ENCODE measurements at places on chromosomes 7 and 10.

DNA sequence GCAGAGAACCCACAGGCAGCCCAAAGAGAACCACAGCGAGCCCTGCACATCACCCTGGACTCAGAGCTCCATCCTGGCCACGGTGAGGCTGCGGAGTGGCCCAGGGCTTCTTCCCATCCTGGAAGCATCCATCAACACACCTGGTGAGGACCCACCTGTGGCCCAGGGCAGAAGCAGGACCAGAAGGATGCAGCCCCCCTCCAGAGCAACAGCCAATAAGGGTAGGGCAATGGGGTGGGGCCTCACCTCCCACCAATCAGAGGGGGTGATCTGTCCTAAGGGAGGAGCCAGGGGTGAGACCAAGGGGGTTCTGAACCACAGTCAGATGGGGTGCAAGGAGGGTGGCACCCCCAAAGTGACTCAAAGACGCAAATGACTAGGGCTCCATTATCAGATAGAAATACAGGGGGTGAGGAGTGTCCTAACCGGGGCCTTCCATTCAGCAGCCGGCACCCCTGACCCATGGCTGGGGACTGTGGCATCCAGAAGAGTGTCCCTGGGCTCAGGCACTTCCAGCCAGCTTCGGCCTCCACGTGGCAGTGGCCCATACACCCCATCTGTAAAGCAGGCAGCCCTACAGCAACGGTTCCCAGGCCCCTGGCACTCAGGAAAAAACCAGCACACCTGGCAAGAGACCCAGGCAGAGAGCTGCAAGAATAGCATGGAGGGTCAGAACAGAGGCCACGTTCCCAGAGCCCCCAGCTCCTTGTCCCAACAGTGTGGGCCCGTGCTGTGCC, 36.9 kb downstream of the STK32C start:
- no peak for DNase-seq

DNA sequence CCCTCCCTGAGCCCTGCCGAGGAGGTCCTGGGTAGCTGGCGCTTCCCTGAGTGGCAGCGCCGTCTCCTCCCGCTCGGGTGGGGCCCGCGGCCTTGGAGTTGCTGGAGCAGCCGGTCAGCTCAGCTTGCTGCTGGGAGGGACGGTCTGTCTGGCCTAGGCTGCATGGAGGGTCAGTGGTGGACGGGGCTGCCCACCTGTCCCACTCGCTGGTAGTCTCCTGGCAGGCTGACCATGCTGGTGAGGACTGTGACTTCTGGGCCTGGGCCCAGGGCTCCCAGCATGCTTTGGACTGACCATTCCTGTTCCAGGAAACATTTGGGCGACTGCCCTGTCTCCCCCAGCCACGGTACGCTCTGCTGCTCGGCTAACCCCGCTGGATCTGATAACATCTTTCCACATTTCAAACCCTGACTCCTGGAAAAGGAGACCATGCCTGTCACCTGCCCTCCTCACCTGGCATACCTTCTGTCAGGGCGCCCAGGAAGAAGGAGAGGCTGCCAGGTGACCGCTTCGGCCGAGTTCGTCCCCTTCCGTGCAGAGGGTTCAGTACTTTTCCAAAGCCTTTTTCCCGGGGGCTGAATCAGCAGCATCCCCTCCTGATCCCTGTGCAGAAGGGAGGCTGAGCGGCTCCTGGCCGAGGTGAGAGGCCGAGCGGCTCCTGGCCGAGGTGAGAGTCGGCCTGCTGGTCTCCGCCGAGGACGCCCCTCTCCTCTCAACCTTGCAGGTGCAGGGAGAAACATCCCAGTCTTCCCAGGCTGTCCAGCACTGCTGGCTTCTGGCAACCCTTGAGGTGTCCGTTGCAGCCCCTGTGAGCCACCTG, 43.4 kb downstream of the FAM20C start:
- DNase-seq = no peak

- peak; percentile 59 for DNase-seq
These were observed at the start of gene GSAP for GRCh38 chr7:77415823-77416620. TSS of gene GSAP (minus strand) at chr7:77416349. CDS start at chr7:77416321, 28 bp downstream.

GRCh38 chr10:69409968-69410367, 6.8 kb downstream of the TACR2 start:
- peak; percentile 31 for DNase-seq

GRCh38 chr7:11895337-11895736, 63.3 kb upstream of the THSD7A start:
- no peak for DNase-seq

- DNase-seq = no peak
These were observed 1122.0 kb upstream of the GHITM start for GRCh38 chr10:83017076-83017867.

DNA sequence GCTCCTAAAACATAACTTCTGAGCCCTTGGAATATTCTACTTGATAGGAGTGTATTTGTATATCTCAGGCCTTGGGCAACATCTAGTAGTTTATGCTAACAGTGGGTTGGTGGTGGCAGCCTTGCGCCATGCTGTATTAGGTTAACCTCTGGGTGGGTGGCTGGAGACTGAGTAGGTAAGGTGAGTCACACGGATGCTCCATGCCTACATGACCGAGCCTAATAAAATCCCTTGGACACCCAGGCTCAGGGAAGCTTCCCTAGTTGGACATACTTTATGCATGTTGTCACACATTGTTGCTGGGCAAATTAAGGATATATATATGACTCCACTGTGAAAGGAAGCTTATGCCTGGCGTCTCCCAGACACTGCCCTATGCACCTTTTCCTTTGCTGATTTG, 6.0 kb upstream of the DAGLB start:
- no peak for DNase-seq

GRCh38 chr7:156223935-156224832, 411.9 kb upstream of the SHH start:
- no peak for DNase-seq

DNA sequence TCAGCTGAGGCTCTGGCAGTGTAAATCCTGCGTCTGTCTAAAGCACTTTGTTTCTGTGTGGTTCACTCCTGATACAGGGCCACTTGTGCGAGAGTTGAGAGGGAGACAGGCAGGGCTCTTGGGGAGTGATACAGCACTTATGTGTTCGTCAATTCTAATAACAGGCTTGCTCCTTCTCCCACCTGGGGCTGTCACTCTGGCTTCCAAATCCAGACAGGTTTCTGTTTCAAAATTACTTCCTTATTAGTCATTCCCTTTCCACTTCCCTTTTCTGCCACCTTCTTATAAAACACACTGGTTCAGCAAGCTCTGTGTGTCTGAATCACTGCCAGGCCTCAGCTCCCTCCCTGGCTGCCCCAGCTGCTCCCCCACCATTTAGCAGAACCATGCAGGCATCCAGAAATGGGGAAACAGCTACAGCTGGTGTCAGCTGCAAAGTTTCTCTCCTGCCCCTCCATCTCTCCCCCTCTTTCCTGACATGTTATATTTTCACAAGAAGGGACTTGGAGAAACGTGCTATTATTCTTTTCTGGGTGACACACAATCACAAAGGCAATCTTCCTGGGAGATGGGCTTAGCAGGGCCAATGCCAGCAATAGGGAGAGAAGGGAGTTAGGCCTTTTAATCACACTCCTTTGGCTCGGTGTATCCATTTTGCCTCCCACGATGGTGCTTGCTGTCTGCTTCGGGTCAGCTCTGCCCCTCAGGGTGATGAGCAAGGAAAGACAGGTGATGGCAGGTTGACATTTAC, 58.4 kb upstream of the ZNRF2 start:
- DNase-seq = no peak

- no peak for DNase-seq
These were observed 228.8 kb downstream of the GATA3 start for GRCh38 chr10:8283166-8283905.

GRCh38 chr10:2897619-2898508, 169.5 kb upstream of the PFKP start:
- DNase-seq = no peak

GRCh38 chr10:69644658-69645295, 14.7 kb downstream of the FAM241B start:
- DNase-seq = peak; percentile 55

GRCh38 chr10:17219024-17219423, 9.0 kb upstream of the VIM start:
- DNase-seq = no peak

DNA sequence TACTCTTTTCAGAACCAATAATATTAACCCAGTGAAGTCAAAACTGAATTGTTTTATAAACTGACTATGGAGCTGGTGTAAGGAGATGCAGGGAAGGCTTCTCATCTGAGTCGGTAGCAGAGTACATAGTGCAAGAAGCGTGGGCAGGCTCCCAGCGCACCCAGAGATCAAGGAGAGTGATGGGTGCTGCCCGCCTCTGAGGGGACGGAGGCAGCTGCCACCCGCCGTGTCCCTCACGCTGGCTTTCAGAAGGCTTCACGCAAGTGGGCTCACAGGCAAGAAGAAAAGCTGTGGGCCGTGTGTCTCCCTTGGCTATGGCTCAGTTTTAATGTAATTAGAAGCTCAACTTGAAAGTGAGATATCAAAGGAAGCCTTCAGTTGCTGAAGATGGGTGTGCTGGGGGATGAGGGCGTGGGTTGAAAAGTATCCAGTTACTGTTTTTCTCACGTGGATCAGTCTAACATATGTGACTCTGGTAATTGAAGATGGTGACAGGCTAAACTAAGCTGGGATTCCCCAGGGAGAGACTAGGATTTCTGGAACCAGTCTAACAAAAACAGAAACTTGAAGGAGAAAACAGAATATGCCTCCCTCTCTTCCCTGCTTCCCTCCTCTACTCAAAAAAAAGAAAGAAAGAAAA, 159.9 kb downstream of the MGMT start:
- no peak for DNase-seq

GRCh38 chr10:74753442-74754211, 72.8 kb upstream of the KAT6B start:
- DNase-seq = no peak

DNA sequence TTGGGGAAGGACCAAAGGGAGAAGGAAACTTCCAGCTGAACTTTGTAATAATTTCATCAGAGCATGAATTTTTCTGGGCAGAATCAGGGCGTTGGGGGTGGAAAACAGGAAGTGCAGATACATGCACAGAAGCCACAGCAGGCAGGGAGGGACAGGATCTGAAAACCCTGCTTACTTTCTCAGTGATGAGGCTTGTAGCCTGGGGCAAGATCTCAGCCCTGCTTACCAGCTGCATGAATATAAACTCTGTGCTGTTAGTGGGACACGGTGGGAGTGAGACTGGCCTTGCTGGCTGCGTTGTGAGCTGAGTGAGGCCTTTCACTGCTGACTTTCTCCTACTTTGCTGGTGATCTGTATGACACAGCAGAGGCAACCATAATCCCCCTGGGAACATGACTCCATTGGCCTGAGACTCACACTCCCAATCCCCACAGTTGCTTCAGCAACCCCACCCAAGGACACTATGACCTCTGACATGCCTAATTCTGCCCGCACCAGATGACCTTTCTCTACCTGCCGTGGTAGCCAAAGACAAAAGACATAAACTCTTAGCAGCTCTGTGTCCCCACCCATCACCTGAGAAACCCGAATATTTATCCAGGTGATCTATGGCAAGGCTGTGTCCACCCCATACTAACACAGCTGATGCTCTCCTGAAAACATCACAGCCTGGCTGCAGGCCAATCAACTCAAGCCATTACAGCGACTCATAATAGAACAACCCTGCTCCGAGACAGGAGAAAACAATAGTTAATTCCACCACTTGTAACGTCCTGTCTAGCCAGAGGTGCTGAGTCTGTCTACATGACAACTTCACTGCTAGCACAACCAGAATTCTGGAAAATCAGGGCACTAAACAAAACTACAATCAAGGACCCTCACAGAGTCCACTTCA, 190.7 kb upstream of the CHRM2 start:
- DNase-seq = no peak

DNA sequence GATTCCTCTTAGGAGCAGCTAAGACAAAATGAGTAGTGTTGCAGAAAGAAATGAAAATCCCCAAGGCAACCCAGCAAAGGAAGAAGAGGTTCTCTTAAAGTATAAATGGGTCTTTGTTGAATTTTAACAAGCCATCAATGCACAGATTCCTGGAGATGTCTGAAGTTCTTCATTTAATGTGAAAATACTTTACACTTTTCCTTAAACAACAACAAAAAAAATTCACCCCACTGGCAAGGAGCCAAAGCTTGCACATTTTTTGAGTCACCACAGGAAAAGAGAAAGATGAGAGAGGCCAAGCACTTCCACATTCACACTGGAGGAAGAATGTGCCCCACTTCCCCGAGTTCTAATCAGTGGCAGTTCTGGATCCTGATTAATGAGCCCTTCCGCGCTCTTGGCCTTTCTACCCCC, 286.4 kb upstream of the MEOX2 start:
- no peak for DNase-seq

- DNase-seq = no peak
These were observed 23.2 kb upstream of the BTRC start for GRCh38 chr10:101330631-101331225.

DNA sequence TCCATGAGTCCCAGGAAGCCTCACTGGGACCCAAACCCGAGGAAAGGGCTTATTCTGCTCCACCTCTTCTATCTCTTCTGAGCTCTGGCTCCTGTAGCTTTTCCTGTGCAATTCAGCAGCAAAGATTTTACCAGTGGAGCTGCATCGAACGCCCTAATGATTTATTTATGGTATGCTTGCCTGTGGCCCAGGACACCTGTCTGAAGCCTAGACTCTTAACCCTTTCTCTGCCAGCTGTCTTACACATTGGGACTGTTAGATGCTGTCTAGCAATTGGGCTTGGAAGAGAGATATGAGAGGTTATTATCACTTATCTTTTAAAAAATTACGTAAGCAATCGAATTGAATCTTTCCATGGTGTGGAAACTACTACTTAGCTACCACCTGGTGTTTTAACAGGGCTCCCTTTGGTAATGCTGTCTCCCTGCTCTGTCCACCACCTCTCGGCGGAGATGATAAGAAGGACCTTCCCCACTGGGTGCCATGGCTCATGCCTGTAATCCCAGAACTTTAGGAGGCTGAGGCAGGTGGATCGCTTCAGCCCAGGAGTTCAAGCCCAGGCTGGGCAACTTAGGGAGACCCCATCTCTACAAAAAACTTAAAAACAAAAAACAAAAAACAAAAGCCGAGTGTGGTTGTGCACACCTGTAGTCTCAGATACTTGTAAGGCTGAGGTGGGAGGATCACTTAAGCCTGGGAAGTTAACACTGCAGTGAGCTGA, 8.8 kb downstream of the ACSL5 start:
- no peak for DNase-seq

Measured in activated CD4-positive, alpha-beta memory T cell treated with anti-CD3 and anti-CD28 coated beads, Interleukin-2, amount 10 ng/mL, durations not matched to agents 7 days and 5 days (primary cell).